GM23338 (cell line): ENCODE measurements at places on chromosomes 13 and 19. TPM values are rescaled to one million over a fixed set of nuclear protein-coding genes. Genes with fewer than 3 reads are reported as not detected.

GRCh38 chr19:4904481-4904880 lies 1.8 kb upstream of the ARRDC5 start:
- DNase-seq, result no peak

The KATNAL1 gene
- 6.0 and 6.1 TPM in 2 replicates for polyA plus RNA-seq

DNA sequence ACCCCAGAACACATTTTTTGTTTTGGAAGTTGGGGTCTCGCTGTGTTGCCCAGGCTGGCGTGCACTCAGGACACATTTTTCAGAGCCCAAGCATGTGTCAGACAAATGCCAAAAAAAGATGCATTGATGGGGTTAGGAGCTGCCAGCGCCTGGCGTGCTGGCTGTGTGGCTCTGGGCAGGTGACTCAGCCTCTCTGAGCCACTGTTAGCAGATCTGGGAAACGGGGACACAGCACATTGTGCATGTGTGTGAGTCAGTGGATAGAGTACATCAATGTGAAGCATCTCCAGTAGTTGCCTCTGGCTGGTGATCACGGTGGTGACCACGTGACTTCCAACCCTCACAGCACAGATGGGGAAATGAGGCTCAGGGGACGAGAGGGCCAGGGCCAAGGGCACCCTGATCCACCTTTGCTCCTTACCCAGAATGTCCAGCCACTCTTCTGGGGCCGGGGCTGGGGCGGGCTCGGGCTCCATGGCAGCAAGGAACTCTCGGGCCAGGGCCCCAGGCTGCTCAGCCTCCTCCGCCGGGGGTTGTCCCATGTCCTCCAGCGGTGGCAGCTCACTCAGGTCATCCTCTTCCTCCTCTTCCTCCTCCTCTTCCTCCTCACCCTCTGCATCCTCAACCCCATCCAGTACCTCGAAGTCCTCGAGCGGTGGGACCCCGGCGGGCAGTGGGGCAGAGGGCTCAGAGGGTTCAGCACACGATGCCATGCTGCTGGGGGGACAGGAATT lies 1.9 kb downstream of the FKBP8 start:
- DNase-seq, result no peak

- DNase-seq, result peak; percentile 93
These were observed 9.0 kb downstream of the BLOC1S3 start for GRCh38 chr19:45187421-45188100.

The PLVAP gene
- polyA plus RNA-seq, result not detected in 2 replicates
